ENCODE measurements at places on chromosomes 11 and 22.

DNA sequence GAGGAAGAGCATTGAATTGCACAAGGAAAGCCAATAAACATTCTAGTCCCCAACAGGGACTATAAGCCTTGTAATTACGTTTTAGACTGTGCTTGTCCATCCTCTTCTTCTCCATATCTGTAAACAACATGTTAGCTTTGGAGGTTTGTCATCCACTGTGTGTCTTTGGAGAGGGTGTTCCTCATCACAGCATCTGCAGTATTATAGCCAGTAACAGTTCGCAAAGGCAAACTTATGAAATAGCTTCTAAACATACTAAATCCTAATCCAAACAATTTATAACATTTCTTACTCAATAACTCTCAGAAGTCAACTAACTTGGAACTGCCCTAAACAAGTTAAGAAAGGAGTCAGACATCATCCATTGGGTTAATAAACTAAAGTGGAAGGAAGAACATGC is 10.3 kb upstream of the BDNF start:
- DNase-seq: no peak

- DNase-seq: no peak
These were observed 21.7 kb downstream of the CCDC81 start for GRCh38 chr11:86396396-86396795.

- DNase-seq: no peak
These were observed 199.3 kb downstream of the CADM1 start for GRCh38 chr11:115304774-115305472.

DNA sequence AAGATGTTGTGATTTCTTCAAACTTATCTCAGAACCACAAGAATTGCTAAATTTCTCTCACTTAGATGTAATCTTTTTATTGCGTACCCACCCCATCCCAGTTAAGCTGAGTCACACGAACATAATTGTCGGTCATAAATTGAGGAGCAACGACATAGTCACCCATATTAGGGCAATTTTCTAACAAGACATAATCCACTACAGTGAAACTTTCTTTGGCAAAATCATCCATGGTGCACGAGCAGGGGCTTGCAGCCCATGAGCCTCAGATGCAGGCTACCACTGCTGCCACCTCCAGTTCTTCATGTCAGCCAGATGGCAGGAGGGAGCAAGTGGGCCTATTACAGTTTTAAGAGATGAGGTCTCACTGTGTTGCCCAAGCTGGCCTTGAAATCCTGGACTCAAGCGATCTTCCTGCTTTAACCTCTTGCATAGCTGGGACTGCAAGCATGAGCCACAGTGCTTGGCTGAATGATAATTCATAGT is 70.3 kb upstream of the GRK2 start:
- no peak for DNase-seq

- DNase-seq: no peak
These were observed 17.8 kb upstream of the KCTD14 start for GRCh38 chr11:78040691-78041379.

DNA sequence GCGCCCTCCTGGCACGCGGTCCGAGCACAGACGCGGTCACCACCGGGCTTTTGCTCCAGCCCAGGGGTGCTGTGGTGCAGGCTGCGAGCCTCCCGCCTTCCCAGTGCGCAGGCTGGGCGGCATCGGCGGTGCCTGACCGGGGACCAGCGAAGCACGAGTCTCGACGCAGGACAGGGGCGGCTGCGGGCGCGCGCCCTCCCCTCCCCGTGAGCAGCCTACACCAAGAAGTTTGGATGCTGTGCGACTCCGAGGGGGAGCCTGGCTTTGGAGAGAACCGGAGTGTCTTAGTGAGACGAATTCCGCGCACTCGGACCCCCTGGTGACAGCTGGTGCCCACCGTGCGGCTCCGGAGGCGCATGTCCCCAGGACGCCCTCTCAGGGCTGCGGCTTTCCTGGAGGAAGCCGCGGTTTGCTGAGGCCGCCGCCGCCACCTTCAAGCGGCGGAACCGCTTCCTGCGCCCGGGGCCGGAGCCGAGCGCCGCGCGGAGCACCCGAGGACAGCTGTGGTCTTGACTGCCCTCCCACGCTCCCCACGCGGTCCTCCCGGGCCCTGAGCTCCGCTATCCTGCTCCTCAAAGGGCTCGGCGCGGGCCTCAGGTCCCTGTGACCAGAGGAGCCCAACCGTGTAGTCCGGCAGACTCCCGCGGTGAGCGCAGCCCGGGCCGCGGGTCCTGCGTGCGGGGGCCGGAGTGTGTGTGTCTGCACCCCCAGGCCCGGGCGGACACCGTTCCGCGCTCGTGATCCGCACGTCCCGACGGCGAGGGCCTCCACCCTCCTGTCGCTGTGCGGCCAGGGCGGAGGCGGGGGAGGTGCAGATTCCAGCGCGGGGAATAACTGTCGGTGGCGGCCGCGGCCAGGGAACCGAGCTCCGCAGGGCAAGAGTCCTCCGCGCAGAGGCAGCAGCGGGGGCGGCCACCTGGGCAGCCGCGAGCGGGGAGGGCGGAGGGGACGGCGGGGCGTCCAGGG is 1.7 kb downstream of the FGF3 start:
- DNase-seq: no peak
